Suppressor macrophage (primary cell): ENCODE measurements at places on chromosomes 1 and 21.
A peak's percentile ranks its signal among the peaks of the same experiment; 100 is the strongest.

DNA sequence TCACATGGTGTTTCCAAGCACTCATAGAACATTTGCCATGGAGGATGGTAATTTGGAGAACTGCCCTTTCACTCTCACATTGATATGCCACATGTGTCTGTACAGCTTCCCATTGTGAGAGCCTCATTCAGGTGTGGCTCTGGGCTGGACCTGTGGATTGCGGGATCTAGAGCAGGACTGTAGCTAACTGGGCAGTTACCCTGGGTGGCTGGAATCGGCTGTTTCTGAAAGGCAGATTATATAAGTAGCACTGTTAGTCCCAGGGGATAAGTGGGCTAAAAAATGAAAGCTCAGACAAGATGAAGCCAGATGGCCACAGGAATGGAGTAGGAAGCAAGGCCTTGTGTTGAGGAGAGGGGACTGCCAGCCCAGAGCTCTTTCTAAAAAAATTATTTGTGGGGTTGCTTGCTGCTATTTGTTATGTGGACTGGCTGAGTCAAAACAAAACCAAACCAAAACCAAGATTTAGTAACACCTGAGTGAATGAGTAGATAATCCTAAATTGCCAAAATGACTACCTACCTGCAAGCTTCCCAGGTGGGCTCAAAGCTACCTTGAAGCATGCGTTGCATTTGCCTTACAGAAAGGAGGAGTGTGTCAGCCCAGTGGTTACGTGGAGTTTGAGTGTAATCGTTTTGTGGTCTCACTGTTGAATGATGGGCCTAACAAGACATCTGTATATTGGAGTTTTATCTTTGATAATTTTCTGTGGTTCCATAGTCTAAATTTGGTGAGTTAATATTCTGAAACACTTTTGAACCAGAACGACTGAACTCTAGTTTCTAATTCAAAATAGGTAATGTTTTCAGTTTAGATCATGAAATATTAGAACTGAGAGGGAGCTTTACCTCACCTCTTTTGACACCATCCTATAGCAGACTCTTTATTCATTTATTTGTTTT lies 58.0 kb downstream of the SDCCAG8 start:
- DNase-seq, result no peak

- DNase-seq, result no peak
Observed at GRCh38 chr1:157460381-157460780, 91.9 kb downstream of the FCRL5 start.

- DNase-seq, result no peak
Observed at GRCh38 chr1:210565306-210565705, 236.6 kb downstream of the HHAT start.

DNA sequence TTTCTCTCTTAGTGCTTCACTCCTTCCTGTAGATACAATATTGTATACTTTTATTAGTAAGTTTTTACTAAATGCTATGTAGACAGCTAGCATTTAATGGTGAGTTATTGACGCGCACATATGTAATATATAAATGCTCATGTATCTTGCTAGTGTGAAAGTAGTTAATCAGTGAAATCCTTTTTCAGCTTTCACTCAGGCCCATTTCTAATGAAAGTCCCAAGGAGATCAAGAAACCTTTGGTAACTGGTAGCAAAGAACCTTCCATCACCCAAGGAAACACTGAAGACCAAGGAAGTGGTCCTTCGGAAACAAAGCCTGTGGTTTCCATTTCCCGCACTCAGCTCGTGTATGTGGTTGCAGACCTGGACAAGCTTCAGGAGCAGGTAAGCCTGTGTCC lies 27.2 kb downstream of the AGT start:
- no peak for DNase-seq

GRCh38 chr1:186511761-186512637 lies 51.1 kb upstream of the PDC start:
- DNase-seq, result peak; percentile 43

GRCh38 chr1:16122916-16123315 lies 33.0 kb downstream of the EPHA2 start:
- DNase-seq, result peak; percentile 89
